ENCODE measurements at places on chromosomes 2 and 18.

DNA sequence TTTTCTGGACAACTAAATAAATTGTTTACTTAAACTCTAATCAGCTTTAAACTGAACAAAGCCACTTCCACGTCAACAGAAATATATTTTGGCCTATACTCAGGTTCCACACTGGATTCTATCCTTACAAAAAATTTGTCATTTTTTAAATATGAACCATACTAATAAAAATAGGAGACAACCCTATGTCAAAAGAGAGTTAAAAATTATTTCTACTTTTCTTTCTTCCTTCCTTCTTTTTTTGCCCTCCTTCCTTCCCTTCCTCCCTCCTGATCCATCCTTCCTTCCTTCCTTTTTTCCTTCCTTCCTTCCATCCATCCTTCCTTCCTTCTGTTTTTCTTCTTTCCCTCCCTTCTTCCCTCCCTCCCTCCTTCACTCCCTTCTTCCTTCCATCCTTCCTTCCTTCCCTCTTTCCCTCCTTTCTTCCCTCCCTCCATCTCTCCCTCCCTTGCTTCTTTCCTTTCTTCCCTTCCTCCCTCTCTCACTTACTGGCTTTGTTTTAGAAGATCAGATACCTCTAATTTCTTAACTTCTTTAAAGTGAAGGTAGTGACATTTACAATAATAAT is 1444.9 kb downstream of the DPP10 start:
- no peak for DNase-seq

DNA sequence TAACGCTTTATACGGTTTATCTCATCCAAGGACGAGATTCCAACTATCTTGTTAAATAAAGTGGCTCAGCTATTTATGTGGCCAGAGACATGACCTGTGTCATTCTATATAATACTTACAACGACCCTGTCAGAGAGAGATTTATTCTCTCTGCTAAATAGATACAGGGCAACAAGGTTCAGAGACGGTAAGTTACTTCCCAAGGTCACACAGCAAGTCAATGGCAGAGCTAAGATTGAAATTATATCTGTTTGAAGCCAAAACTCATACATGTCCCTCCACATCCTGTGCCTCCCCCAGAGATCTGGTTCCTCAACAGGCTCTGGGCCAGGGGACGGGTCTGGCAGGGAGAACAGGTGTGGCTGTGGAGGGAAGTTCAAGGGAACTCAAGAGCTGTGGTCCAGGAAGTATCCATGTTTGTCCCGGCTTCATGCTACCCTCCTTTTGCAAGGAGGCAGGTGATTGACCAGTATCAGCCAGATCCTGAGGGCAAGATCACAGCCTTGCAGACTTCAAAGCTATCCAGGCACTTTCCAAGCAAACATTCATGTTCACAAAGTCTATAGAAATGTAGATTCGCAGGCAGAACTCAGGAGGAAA is 99.8 kb downstream of the CAPN13 start:
- no peak for DNase-seq

DNA sequence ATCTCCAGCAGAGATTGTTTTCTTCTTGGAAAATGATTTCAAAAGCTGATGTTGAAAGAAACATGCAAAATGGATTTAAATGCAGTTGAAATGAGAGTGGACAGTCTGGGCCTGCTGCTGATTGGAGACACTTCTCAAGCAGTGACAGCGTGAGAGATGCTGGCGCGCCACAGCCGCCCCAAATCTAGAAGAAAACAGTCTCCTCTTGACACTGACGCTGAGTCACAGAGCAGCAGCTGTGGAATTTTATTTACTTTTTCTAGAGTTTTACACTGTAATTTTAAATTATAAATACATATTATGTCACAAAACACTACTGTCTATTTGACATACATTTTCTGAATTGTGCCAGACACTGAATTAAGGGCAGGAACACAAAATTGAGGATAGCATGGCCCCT is 121.8 kb upstream of the TMEM200C start:
- DNase-seq = no peak

DNA sequence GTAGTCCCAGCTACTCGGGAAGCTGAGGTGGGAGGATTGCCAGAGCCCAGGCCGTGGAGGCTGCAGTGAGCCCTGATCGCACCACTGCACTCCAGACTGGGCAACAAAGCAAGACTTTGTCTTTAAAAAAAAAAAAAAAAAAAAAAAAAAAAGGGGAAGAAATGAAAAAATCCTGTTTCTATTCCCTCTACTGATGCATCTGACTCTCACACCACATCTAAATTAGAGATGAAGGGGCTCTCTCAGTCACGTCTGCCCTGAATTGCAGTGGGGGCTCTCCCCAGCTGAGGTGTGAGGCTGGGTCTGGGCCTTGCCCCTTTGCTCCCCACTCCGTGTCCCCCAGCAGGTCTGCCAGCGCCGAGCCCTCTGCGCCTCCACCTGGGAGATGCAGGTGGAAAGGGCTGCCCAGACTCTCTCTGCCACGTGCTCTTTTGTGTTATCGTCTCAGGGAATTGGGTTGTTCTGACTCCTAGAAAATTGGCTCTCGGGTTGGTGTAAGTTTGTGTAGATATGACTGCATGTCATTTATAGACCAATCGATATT is 30.2 kb downstream of the TRAPPC12 start:
- no peak for DNase-seq

GRCh38 chr18:58195278-58195765 is 151.3 kb downstream of the NEDD4L start:
- no peak for DNase-seq

GRCh38 chr18:21896732-21897336 is 156.2 kb downstream of the MIB1 start:
- no peak for DNase-seq

- peak; percentile 63 for DNase-seq
Observed at GRCh38 chr2:228675091-228675490, 493.6 kb upstream of the SPHKAP start.

DNA sequence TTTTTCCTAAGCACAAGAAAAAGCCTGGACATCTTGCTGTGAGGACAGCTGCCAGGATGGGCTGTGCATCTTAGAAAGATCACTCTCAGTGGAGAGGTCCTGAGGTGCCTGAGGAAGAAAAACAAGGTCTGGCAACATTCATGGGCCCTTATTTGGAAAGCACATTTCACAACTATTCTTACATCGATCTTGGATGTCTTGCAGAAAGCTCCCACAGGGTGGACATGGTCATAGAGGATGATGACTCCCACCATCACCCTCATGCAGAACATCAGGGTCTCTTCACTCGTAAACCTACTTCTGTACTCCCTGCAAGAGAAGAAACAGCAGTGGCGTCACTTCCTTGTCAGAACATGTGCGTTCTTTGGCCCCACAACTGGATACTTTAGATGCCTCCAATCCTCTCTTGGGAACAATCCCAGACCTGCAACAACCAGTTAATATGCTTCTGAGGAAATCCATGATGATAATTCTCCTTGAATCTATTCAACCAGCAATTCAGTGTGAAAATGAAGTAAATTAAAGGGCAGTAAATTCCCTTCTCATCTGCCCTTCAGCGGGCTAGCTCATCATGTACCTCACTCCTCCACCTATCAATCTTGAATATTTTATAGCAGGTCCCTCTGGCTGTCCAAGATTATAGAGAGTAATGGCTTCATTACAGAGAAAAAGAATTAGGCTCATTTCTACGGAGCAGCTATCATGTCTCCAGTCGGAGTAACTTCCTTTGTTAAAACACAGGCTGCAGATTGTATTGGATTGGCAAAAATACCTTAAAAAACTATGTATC is 106.2 kb downstream of the CYRIA start:
- no peak for DNase-seq

DNA sequence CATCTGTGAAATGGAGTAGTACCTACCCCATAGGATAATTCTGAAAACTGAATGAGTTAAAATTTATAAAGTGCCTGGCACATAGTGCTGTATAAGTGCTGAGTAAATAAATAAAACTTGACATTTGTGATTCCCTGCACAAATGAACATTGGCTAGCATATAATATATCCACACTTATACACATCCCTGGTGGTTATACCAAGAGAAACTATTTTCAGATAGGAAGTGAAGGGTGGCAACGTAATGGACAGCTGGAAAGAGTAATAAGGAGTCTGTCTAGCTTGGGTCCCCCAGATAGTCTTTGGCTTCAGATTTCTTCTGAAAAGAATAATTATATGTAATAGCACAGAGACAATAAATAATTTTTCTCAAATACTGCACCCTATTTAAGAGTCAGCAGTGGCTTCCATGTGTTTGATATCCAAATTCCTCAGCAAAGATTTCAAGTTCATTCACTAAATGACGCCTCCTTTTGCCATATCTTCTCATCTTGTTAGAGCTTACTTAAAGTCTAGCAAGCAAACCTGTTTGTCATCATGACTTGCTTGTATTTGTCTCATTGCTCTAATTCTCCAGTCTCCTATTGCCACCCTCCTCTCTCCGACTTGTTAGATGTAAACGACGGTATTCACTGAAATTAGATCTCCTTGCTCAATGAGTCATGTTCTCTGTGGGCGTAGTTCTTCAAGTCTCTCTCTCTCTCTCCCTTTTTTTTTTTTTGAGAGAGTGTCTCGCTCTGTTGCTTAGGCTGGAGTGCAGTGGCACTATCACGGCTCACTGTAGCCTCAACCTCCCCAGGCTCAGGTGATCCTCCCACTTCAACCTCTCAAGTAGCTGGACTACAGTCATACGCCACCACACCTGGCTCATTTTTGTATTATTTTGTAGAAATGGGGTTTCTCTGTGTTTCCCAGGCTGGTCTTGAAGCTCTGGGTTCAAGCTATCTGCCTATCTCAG is 8.7 kb upstream of the ADGRF3 start:
- DNase-seq = peak; percentile 65

DNA sequence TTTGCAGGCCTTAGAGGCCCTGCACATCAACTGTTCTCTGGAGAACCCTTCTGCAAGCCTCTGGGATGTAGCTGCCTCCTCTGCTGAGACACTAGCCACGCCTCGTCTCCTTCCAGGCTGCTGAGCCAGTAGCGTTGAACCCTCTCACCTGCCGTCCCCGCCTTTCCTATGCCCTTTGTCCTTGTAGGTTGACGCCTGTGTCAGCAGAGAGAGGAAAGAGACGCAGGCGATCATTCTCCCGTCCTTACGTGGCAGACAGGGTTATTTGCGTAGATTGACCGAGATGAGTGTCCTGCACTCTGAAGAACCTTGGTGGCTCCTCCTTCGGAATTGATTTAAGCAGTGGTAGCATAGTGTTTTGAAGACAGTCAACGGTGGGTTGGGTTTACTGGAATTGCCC is 27.8 kb downstream of the ID2 start:
- DNase-seq = no peak

DNA sequence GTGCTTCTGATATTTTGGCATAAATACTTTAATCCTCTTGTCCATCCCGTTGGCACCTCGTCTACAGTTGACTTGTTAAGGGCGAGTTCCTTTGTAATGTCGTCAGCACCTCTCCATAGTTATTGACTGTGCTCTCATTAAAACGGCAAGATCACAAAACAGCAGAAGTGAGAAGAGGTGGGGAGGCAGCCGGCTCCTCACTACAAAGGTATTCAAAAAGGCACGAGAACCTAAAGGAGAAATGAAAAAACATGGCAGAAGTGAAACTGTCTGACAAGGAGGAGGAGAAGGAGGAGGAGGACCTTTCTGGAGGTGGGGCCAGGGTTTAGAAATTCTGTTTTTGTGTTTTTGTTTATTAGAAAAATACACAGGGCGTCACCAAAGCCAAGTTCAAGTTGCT is 235.6 kb downstream of the BCL11A start:
- no peak for DNase-seq

DNA sequence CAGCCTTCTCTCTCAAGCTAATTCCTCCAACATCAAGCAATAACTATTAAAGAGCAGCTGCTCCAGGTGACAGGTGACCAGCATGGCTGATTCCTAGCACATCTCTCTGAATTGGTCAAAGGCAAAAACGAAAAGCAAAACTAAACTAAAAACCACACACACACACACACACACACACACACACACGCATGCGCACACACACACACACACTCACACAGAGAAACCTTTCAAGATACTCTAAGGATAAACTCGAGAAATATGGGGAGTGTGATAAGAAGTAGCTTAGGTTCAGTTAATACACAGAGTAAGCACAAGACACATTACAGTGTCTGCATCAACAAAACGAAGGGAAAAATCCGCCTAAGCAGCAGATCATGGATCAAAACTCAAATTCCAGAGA is 74.5 kb upstream of the FZD7 start:
- DNase-seq = no peak

GRCh38 chr2:66561645-66562303 is 126.8 kb downstream of the MEIS1 start:
- DNase-seq = no peak

- DNase-seq = no peak
Observed at GRCh38 chr2:68710756-68711155, 23.9 kb upstream of the ARHGAP25 start.

DNA sequence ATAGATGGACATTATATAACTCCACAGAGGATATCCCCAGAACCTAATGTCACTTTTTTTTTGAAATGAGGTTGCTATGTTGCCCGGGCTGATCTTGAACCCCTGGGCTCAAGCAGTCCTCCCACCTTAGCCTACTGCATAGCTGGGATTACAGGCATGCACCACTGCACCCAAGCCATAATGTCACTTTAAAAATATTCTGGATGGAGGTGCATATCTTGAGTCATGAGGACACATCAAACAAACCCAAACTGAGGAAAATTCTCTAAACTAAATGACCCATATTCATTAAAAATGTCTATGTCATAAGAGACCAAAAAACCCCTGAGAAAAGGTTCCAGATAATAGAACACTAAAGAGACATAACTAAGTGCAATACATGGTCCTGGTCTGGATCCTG is 36.3 kb downstream of the OSGEPL1 start:
- DNase-seq = no peak

GRCh38 chr18:62128157-62128556 is 58.7 kb downstream of the PIGN start:
- peak; percentile 84 for DNase-seq

DNA sequence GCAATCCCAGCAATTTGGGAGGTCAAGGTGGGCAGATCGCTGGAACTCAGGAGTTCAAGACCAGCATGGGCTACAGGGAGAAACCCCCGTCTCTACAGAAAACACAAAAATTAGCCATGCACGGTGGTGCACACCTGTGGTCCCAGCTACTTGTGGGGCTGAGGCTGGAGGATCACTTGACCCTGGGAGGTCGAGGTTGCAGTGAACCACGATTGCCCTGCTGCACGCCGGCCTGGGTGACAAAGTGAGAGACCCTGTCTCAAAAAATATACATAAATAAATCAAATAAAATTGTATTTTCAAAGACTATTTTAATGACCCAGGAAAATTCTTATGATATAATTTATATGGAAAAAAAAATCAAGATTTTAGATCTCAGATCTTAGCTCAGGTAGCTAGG is 191.5 kb downstream of the ZFP36L2 start:
- DNase-seq = no peak

GRCh38 chr2:85905187-85905666 is 16.4 kb upstream of the ST3GAL5 start:
- DNase-seq = no peak

DNA sequence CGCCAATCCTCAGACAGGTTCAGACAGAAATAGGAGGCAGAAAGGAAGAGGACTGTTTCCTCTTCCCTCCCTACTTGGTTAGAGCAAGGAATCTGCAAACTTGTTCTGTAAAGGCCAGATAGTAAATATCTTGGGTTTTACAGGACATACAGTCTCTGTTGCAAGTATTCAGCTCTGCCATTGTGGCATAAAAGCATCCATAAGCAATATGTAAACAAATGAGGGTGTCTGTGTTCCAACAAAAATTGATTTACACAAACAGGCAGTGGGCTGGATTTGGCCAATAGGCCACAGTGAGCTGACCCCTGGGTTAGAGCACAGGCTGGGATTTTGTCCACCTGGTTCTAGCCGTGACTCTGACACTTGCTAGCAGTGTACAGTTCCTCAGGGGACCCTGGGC is 89.4 kb downstream of the NRP2 start:
- no peak for DNase-seq

GRCh38 chr2:84959566-84960506 is 11.1 kb upstream of the KCMF1 start:
- DNase-seq = no peak

- DNase-seq = no peak
Observed at GRCh38 chr18:46688853-46689525, 32.0 kb upstream of the LOXHD1 start.
